ENCODE measurements at places on chromosomes 1 and 21.

DNA sequence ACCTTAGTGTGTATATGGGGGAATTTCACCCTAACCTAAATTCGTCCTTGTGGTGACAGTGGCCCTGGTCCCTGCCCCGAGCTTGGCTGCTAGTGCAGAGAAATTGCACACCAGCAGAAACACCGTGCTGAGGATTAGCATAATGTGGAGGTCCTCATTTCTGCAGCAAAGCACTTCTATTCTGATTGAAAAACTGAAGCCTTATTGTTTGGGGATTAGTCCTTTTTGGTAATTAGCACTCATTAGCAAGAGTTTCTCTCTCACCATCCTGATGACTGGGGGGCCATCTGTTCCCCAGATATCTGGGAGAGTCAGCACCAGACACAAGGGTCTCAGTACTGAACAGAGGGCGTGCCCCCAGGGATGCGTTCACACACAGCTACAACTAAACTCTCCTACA lies 55.2 kb downstream of the AJAP1 start:
- no peak for DNase-seq

DNA sequence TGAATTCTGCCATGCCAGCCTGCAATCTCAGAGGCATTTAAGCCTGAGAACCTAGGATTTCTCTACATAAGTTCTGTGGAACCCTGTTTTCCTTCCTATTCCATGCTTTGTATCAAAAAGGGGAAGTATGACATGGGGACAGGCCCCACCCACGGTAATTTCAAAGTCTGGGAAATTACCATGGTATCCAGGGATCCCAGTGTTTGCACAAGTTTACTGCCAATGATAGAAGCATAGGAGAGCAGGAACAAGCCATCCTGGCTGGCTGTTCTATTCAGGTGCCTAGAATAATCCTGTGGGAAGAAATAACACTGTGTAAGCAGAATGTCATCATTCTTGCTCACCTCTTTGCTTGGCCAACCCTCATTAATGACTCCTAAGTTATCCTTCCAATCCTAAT lies 53.8 kb upstream of the ATP1B1 start:
- DNase-seq, result no peak

- DNase-seq, result no peak
Observed at GRCh38 chr21:37245151-37245550, 22.0 kb downstream of the VPS26C start.

- DNase-seq, result no peak
Observed at GRCh38 chr1:157562515-157562914, 10.2 kb upstream of the FCRL5 start.

GRCh38 chr1:50968158-50968820 lies 1.8 kb upstream of the CDKN2C start:
- peak; percentile 97 for DNase-seq

- no peak for DNase-seq
Observed at GRCh38 chr1:44355582-44356305, 687 bp upstream of the ERI3 start.

DNA sequence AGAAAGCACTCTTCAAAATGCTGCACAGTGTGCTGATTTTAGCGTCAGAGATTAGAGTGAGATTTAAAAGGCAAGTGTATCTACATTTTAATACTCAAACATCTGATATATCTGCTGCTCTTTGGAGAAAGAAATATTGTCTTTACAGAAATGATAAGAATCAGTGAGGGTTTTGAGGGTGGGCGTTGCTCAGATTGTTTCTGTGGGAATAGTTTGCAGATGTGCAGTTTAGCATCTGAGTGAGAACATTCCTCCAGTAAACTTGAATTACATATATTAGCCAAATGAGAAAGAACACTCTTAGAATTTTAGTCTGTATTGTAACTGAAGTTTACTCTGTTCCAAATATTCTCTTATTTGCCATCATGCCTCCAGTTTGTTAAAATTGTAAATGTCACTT lies 549.2 kb downstream of the NEGR1 start:
- no peak for DNase-seq

DNA sequence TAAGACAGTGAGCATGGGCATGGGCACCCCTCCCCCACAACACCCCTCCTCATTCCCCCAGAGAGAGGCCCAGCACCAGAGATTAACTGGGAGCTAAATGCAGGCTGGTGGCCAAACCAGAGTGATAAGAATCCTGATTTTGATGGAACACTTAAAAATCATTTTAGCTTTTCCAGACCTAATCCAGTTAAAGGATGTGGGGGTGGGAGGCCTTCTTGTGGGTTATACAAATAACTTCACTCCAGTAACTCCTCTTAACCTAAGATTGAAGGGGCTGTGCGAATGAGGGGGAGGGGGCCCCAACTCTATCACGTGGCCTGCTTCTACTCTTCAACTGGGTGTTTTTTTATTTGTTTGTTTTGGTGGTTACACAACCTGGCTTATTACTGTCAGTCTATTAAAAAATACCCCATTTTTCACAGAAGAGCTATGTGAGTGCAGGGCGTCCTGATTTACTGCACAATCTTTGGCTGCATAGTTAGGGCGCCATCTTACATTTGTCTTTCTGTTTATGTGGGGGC lies 398.1 kb upstream of the LYPLAL1 start:
- DNase-seq, result no peak

- DNase-seq, result no peak
Observed at GRCh38 chr1:9280015-9280860, 12.5 kb upstream of the SPSB1 start.

DNA sequence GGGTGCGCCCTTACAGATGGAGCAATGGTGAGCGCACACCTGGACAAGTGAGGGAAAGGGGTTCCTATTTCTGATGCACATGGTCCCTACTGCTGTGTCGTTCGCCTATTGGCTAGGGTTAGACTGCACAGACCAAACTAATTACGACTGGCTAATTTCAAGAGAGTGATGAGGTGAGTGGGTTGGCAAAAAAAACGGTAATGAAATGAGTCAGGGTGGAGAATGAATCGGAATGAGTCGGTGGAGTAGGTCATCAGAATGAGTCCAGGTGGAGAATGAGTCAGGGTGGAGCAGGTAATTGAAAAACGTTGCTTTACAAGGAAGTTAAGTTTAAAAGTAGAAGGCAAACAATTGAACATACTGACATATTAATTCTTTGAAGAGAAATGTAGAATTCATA lies 79.8 kb downstream of the WDR4 start:
- DNase-seq, result no peak

DNA sequence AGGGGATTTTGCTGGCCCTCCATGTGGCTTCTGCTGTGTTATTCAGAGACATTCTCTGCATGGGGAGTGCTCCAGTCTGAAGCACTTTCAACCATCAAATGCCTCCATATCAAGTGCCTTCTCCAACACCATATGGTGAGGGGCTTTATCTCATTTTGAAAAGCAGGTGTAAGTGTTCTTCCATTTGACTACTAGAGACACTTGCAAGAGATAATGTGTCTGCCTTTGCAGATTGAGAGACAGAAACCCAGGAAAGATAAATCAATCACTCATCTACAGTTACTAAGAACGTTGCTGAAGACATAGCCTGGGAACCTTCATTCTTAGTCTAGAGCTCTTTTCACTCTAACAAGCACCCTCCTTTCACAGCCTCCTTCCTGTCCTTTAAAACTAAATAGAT lies 29.5 kb upstream of the REG4 start:
- DNase-seq, result no peak

GRCh38 chr1:115179397-115180079 lies 90.2 kb upstream of the TSPAN2 start:
- DNase-seq, result no peak

- peak; percentile 81 for DNase-seq
Observed at GRCh38 chr1:210143465-210144062, 89.0 kb upstream of the SERTAD4 start.

DNA sequence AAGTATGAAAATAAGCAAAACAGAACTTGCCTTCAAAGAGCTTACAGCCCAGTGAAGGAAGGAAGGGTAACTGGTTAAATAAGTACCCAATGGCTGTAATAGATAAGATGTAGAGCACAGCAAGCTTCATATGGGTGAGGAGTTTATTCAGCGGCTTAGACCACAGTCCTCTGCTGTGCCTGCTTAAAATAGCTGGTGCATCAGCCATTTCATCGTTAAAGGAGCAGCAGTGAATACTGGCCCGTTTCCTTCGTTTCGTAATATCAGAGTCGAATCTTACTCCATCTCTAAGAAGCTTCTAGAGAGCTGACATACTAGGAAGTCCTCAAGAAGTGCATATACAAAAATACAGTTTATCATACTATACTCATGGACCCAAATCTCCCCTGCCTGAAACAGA lies 286.5 kb downstream of the NFIA start:
- DNase-seq, result no peak

GRCh38 chr1:108082738-108083562 lies 117.2 kb downstream of the SLC25A24 start:
- no peak for DNase-seq

DNA sequence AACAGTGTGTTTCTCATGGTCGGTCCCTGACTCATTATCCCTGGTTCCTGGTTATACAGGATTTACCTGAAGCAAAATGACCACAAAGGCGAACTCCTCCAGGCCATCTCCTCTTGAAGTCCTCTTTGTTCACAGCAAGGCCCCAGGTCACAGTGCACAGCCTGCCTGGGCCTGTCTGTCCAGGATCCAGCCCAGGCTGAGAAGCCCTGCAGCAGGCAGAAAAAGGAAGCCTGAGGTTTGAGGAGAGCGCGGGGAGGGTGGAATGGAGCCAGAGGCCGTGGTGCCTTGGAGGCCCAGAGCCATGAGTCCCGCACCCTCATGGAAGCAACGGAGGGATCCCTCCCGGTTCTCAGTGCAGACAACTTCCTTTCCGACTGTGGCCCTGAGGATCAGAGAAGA lies 136.8 kb upstream of the IRF2BP2 start:
- no peak for DNase-seq

DNA sequence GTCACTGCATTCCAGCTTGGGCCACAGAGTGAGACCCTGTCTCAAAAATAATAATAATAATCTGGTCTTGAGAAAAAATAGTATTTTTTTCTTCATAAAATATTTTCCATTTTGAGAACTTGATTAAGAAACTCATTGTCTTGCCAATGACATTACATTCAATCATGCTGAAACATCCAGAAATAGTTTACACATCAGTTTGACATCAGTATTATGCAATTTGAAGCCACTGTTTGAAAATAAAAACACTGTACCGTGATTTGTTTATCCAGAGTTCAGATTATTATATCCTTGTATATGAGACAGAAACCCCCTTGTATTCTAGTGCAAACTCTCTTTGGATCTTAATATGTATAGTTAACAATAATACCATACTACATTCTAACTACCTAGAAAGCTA lies 6.9 kb downstream of the FMO2 start:
- DNase-seq, result no peak

- DNase-seq, result no peak
Observed at GRCh38 chr1:215181518-215181917, 99.0 kb downstream of the KCNK2 start.

GRCh38 chr1:2205191-2205952 lies 10.8 kb upstream of the FAAP20 start:
- DNase-seq, result peak; percentile 53

- DNase-seq, result no peak
Observed at GRCh38 chr1:150160964-150161621, 11.4 kb downstream of the PLEKHO1 start.

GRCh38 chr1:115193046-115193828 lies 103.9 kb upstream of the TSPAN2 start:
- no peak for DNase-seq

- DNase-seq, result no peak
Observed at GRCh38 chr1:66943361-66943969, 18.7 kb downstream of the MIER1 start.

GRCh38 chr1:197973206-197973605 lies 56.0 kb downstream of the LHX9 start:
- no peak for DNase-seq

- DNase-seq, result no peak
Observed at GRCh38 chr1:240244968-240245628, 153.4 kb downstream of the FMN2 start.

- peak; percentile 76 for DNase-seq
Observed at GRCh38 chr1:206684478-206685333, at the start of gene MAPKAPK2. Gene MAPKAPK2 (plus strand): TSS chr1:206684905. CDS start chr1:206685230, 325 bp downstream.

DNA sequence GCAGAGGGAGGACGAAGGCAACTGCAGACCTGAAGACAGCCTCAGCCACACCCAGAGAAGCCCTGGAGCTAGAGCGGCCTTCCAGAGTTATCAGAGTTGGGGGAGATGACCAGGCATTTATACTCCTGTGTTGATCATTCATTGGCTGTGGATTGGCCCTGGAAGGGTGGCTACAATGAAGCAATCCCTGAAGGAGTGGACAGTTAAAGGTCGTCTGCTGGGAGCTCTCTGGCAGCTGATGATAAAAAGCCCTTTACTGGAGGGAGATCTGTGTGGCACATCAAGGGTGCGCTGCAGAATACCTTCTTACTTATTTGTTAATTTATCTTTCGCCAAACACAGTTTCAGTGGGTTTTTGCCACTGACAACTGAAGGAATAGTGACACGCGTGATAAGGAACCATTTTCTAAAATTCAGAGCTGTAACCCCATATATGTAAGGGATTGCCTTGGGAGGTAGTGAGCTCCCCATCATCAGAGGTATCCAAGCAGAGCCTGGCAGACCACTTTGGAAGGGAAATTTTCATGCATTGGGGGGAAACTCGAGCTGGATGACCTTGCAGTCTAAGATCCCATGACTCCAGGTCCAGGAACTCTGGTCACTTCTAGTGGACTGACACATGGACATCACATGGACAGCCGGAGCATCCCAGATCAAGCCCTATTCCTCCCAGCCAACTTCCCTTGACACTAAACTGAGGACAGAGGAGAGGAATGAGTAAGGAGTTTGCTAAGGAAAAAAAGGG lies 126.4 kb upstream of the GADD45A start:
- no peak for DNase-seq

GRCh38 chr1:106038260-106038659 lies 1018.2 kb upstream of the PRMT6 start:
- no peak for DNase-seq

DNA sequence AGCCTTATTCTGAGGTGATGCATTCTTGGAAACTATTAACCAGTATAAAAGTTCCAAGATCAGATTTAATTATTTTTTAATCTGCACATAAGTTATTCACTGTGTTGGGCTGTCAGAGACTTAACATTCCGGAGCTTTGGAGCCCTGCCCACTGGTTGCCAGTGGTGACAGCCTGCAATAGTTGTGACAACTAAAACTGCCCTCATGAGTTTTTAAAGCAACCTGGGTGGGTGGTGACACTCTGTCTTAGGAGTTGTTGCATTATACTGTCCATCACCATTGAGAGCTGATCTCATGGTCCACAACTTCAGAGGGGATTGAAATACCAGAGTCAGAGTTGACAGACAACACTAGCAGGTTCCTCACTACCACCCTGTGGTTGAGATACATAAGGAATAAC lies 653.9 kb upstream of the USP24 start:
- DNase-seq, result no peak

DNA sequence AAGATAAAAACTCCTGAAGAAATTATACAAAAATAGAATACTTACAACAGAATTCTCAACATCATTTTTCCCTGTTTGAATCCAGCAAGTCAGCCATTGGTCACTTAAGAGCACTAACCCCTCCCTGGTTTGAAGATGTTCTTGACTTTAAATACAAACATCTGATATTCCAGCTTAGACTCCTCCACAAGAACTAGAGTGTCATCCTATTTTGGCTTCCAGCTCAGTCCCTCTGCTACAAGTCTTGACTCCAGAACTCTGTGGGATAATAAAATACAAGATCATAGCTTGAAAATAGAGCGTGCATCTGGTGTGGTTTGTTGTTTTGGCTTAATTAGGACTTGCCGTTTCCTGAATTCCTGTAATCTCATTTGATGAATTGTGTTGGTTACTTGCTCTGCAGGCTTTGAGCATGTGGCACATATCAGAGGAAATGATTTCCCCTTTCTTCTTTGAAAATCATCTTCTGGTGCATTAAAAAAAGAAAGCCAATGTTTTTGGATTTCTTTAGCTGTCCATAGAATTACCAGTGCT lies 63.7 kb upstream of the DPT start:
- DNase-seq, result no peak

Measured in NCI-H446 (cell line).